ENCODE measurements at places on chromosomes 1 and 21.

DNA sequence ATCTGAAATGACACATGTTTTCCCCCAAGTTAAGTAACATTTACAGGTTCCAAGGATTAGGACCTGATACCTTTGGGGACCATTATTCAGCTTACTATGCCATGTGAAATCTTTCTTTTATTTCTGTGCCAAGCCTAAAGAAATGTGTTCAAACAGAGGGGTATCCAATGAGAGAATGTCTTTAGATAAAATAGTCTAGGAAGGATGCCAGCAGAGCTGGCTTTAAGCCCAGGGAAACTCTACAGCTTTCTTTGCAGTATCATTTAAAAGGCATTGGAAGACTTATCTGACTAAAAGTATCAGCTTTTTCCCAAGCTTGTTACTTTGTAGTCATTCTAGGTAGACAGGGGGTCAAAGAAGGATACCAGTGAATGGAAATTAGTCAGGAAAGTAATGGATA, 860.4 kb downstream of the PLA2G4A start:
- no peak for DNase-seq

GRCh38 chr1:32927441-32927840, 26.3 kb upstream of the TMEM54 start:
- DNase-seq = no peak

DNA sequence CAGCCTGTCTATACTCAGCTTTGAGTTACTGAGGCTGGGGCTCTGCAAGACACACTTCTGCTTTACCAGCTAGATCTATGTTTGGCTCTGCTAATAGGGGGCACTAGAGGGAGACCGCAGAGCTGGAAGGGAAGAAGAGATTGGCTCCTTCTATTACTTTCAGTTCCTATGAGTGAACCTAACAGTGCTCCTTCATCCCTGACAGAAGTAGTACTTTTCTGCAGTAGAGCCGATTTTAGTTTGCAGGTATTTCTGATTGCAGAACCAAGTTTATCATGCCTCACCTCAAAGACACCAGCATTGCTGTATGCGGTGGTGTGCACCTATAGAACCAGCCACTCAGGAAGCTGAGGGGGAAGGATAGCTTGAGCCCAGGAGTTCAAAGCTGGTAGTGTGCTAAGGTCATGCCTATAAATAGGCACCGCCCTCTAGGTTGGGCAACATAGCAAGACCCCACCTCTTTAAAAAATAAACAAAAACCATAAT, 5.7 kb upstream of the ZDHHC18 start:
- DNase-seq = peak; percentile 57

- DNase-seq = no peak
Measured at GRCh38 chr1:36885540-36886357, 148.6 kb downstream of the GRIK3 start.

GRCh38 chr1:114062477-114063099, 83.3 kb downstream of the OLFML3 start:
- DNase-seq = no peak

GRCh38 chr1:19476450-19477190, 8.7 kb downstream of the CAPZB start:
- DNase-seq = peak; percentile 69

GRCh38 chr21:45138199-45139002, 64.0 kb downstream of the ADARB1 start:
- peak; percentile 74 for DNase-seq

- DNase-seq = no peak
Measured at GRCh38 chr1:1764876-1765470, 13.3 kb downstream of the NADK start.

GRCh38 chr1:226692051-226692792, 46.9 kb downstream of the ITPKB start:
- DNase-seq = no peak

DNA sequence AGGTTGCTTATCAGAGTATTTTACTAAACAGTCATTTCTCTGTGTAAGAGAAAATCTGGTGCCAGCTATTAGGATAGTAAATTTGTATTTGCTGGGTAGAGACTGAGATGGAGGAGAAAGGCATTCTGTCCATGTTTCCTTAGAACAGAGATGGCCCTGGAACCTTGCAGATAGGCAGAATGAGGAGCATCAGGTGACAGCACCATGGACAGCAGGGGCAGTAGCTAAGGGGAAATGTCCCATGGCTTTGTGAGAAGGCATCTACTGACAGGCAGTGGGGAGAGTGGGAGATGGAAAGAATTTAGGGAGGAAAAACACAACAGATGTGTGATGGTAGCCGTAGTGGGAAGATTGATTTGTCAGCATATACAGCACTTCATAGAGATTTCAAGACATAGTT, 105.0 kb downstream of the PRRX1 start:
- no peak for DNase-seq

DNA sequence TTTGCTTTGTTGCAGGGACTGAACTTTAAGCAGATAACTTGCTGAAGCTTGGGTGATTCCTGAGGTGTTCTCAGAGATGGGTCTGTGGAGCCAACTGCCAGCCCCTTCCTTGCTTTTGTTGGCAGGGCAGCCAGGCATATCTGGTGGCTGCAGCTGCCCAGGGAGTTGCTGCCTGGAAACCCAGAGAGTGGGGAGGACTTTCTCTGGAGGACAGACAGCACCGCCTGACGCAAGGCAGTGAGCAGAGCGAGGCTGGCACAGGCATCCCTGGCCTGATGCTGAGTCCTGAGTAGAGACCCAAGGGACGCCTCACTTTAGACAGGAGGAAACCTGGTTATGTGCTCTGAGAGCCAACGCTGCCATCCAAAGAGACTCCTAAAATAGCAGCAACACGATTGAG, 9.8 kb upstream of the OLFML2B start:
- DNase-seq = no peak
